Renal pelvis (tissue), 12 donors: ENCODE measurements at places on chromosomes 1 and 21. TPM values are rescaled to one million over a fixed set of nuclear protein-coding genes. Genes with fewer than 3 reads are reported as not detected.
A peak's percentile ranks its signal among the peaks of the same experiment; 100 is the strongest.

DNA sequence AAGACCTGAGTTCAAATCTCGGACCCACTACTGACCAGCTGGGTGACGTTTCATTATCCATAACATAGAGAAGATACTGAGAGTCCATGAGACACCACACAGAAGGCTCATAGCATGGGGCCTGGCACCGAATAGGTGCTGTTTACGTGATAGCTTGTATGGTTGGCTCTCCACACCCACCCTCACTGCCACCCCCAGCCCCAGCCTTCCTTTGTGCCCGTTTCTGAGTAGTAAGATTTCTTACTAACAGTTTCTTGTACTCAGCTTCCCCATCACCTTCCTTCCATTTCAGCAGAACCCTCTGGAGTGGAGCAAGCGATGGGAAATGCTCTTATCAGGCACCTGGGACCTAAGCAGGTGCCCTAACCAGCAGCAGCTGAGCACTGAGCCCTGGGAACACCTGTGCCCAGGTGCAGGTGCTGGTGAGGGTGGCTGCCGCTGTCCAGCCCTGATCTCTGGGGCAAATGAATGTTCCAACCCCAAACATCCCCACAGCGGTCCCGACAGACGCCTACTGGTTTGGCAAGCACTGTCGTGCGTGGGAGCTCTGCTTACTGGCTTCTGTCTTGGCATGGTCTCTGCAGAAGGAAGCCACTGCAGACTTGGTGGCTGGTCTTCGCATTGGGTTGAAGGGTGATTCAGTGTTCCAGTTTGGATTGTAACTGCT lies 225.4 kb downstream of the CAMTA1 start:
- no peak for DNase-seq

- DNase-seq = no peak
These were observed 249.2 kb downstream of the TOMM20 start for GRCh38 chr1:234879147-234880080.

DNA sequence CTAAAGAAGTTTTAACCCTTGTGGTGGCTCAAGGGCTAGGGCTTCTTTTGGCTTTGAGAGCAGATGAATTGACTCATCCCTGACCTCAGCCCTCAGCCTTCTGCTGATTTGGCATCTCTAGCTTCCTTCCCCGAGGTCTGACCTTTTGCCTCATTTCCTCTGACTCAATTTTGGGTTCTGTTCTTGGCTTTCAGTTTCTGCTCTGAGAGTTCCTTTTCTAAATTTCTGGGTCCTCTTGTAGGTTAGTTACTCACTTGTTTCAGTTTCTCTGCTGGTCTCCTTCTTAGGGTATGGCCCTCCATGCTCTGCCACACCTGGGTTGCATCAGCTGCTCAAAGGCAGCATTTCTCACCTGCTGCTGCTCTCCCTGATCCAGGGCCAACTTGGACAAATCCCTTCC lies 19.4 kb downstream of the PDE4B start:
- DNase-seq = no peak

DNA sequence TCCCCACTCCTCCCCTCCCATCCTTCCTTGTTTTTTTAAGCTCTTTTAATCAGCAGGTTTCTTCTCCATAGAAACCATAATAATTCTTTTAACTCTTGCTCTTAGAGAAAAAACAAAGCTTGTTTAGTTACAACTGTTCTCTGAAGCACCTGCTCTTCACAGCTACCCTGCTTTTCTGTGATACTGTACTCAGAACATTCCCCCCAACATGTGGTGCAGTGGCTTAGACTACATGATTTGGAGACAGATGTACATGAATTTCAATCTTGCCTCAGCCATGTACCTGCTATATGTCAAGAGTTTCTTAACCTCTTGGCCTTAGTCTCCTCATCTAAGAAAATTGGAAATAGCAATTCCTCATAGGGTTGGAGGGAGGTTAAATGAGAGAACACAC lies 33.5 kb downstream of the LAMC2 start:
- DNase-seq = no peak

DNA sequence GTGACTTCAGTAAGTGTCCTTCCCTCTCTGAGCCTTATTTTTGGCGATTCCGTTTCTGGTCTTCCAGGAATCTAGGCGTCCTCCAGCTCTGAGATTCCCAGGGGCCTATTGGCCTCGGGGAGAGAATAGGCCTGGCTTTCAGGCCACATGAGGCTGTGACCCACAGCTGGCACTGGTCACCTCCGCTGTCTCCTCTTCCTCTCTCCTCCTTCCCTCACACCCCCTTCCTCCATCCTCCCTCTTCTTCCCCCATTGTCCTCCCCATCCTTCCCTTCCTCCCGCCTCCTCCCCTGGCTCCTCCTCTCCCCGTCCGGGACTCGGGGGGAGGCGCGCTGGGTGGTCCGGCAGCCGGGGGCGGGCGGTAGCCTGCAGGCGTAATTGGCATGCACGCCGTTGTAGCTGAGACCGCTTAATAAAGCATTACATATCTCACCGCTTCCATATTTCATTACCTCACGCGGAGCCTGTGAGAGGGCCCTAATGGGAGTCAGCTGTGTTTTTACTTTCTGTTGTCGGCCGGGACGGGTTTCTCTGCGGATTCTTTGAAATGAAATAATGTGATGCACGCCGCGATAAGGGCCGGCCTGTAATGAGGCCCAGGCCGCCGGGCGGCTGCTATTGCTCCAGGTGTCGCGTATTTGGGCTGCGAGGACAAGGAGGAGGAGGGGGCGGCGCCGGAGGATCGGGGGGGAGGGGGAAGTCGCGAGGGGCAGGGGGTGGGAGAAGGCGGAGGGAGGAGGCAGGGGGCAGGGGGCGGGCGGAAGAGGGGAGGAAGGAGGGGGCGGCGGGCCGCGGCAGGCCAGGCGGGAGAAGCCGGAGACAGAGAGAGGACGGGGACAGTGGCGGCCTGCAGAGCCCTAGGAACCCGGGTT lies 95.3 kb downstream of the FOXD2 start:
- DNase-seq = peak; percentile 90

DNA sequence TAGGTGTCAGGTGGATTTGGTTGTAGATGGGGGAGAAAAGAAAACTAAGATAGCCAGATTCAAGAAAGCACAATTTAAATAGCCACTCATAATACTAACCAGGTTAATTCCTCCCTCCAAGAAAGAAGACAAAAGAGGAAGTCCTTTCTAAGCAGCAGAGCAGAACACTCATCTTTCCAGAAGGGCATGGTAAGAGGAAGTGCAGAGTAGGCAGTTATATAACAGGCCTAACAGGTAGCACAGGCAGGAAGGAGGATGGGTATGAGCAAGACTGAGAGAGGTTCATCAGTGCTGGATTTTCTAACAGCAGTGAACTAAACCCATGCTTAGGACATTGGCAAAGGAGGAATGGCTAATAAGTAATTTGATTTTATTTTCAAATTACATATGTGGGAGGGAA lies 517.5 kb downstream of the PLPP3 start:
- no peak for DNase-seq

DNA sequence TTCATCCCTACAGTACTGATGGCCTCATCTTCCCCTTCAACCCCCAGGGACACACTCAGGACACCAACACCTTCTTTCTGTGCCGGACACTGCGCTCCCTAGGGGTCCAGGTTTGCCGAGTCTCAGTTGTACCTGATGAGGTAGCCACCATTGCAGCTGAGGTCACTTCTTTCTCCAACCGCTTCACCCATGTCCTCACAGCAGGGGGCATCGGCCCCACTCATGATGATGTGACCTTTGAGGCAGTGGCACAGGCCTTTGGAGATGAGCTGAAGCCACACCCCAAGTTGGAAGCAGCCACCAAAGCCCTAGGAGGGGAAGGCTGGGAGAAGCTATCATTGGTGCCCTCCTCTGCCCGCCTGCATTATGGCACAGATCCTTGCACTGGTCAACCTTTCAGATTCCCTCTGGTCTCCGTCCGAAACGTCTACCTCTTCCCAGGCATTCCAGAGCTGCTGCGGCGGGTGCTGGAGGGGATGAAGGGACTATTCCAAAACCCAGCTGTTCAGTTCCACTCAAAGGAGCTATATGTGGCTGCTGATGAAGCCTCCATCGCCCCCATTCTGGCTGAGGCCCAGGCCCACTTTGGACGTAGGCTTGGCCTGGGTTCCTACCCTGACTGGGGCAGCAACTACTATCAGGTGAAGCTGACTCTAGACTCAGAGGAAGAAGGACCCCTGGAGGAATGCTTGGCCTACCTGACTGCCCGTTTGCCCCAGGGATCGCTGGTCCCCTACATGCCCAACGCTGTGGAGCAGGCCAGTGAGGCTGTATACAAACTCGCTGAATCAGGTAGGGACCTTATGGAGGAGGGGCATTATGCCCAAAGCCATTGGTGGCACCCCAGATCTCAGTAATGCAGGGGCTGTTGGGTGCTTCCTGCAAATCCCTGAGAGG lies 5.1 kb upstream of the LENEP start:
- DNase-seq = no peak

DNA sequence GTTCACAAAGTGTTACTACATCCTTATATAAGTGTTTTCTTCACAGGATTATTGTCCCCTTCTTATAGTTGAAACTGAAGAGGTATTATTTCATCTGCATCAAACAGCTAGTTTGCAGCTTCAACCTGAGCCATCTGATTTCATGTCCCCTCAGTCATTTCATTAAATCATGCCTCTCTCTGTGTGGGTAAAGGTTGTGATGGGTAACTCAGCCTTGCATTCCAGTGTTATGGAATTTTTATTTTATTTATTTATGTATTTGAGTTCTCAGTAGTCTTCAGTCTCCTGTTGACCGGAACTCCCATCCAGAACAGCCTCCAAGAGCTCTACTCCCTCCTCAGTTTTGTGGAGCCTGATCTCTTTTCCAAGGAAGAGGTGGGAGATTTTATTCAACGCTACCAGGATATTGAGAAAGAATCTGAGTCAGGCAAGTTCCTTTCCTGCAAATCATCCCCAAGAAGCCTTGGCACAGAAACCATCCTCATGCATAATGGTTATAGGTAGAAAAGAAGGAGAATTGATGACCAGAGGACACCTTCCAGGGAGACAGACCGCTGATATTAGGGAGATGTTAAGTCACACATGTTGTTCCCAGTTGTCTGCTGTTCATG lies 21.8 kb downstream of the CHD1L start:
- DNase-seq = no peak

DNA sequence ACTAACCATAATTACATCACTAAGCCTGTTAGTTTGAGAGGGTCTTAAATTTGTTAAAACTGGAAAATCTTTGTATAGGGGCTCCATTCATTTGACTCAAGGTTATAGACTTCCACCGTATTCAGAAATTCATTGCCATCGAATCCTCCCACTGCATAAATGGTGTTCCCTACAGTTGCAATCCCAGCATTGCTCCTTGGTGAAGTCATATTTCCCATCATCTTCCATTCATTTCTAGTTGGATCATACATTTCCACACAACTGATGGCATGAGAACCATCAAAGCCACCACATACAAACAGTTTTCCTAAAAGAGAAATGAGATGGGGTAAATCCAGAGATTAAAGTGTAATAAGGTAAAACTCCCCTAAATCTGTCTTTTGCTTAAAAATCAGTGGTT lies 19.1 kb downstream of the IVNS1ABP start:
- DNase-seq = no peak

DNA sequence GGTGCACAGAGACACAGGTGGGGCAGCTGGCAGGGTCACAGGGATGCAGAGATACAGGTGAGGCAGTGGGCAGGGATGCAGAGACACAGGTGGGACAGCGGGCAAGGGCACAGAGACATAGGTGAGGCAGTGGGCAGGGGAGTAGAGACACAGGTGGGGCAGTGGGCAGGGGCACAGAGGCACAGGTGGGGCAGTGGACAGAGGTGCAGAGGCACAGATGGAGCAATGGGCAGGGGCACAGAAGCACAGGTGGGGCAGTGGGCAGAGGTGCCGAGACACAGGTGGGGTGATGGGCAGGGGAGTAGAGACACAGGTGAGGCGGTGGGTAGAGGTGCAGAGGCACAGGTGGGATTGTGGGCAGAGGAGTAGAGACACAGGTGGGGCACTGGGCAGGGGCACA lies 117.3 kb upstream of the KLHDC7A start:
- DNase-seq = no peak

DNA sequence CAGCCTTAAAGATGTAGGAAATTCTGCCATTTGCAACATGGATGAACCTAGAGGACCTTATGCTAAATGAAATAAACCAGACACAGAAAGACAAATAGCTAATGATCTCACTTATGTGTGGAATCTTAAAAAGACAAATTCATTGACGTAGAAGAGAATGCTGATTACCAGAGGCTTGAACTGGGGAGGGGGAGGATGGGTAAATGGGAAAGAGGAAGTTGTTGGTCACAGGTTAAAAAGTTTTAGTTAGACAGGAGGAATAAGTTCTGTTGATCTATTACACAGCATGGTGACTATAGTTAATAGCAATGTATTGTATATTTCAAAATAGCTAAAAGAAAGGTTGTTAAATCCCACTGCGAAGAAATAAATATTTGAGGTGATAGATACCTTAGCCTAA lies 62.8 kb downstream of the PKN2 start:
- DNase-seq = no peak

- DNase-seq = no peak
These were observed 14.8 kb downstream of the NUCKS1 start for GRCh38 chr1:205735218-205735617.

DNA sequence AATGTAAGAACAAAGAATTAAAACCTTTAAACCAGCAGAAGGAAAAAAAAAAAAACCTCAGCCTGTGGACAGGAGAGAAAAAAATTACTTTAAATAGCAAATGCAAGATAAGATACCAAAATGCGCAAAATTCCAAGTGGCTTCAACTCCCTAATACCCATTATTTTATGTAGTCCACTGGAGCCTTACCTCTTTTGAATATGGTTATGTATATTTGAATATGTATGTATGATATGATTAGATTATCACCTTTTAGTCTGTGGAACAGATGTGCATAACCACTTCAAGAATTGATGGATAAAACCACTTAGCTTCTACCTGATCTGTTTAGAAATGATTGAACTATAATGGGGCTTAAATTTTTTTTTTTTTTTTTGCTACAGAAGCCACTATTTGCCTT lies 52.4 kb upstream of the C1orf115 start:
- no peak for DNase-seq

GRCh38 chr1:89356658-89357400 lies 7.0 kb upstream of the GBP6 start:
- no peak for DNase-seq

DNA sequence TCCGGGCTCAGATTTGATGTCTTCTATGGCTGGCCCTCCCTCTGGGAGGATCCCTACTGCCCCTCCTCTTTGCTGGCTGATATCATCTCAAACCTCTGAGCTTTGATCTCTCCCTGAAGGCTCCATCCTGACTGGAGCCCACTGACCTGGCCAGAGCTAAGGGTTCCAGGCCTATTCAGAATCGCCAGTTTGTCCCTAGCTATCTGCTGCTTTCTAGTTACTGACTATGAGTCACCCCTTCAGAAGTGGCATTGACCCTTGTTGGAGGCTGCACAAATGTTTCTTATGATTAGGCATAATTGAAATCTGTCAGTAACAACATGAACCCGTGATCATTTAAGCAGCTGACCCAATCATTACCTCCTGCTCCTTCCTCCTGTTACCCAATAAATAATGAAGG lies 87.1 kb downstream of the ABCA4 start:
- no peak for DNase-seq

- no peak for DNase-seq
These were observed 1.7 kb upstream of the CLCA1 start for GRCh38 chr1:86466986-86467385.

GRCh38 chr21:45880097-45881068 lies 101.2 kb upstream of the COL6A1 start:
- DNase-seq = peak; percentile 71

Gene SLC2A5
- polyA plus RNA-seq = 1.6 TPM
